CD4-positive, alpha-beta T cell treated with Interleukin-2 at 100 ng/mL for 4 hours (primary cell): ENCODE measurements at places on chromosomes 4 and X.

DNA sequence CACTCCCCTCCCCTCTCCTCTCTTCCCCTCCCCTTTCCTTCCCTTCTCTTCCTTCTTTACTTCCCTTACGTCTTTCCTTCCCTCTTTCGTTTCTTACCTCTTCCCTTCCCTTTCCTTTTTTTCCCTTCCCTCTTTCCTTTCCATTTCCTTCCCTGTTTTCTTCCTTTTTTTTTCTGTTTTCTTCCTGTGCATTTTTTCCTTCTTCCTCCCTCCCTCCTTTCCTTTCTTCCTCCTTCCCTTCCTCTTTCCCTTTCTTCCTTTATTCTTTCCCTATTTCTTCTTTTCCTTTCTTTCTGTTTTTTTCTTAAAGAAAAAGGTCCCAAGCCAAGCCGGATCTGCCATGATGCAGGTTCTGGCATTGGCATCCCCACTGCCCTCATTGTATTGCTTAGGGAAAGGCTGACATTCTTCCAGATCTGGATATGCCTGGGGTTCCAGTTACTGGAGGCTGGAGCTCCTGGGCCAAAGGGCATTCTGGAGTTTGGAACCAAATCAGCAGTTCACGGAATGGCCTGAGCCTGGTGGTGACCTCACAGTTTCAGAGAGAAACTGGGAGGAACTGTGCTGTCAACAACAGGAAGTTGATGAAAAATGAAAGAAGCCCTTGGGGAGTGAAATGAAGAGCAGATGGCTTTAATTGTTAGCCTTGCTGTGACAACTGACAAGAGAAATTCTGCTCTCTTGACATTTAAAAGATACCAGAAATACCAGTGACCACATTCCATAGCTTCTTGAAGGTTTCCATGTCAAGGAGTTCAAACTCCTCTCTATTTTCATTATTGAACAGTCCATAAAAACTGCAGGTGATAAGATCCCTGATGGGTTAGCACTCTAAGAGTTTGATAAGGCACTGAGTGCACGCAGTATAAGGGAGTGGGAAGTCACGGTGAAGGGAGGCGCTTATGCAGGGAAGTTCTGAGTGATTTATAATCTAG lies 622.1 kb downstream of the SPRY1 start:
- peak; percentile 1 for DNase-seq

DNA sequence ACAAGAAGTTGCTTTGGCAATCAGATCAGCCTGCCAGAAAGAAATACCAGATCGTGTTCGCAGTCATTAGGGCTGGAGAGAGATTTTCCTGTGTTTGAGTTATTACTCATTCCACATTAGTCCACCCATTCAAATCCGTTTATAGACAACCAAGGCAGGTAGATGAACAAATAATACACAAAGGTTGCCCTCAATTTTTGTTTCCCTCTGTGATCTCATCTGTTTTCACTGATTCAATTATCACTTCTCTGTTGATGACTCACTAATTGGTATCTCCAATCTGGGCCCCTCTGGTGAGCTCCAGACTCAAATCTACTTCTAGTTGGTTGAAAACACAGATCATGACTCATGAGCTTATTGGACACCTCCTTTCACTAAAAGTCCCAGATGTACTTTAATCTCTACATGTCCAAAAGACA lies 54.5 kb downstream of the CHM start:
- DNase-seq, result peak; percentile 20

DNA sequence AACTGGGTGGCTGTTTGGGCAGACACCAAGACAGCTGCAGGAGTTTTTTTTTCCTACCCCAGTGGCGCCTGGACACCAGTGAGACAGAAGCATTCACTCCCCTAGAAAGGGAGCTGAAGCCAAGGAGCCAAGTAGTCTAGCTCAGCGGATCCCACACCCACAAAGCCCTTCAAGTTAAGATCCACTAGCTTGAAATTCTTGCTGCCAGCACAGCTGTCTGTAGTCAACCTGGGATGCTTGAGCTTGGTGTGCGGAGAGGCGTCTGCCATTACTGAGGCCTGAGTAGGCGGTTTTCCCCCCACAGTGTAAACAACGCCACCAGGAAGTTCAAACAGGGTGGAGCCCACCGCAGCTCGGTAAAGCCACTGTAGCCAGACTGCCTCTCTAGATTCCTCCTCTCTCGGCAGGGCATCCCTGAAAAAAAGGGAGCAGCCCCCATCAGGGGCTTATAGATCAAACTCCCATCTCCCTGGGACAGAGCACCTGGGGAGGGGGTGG lies 171.4 kb downstream of the ARHGEF9 start:
- DNase-seq, result no peak

DNA sequence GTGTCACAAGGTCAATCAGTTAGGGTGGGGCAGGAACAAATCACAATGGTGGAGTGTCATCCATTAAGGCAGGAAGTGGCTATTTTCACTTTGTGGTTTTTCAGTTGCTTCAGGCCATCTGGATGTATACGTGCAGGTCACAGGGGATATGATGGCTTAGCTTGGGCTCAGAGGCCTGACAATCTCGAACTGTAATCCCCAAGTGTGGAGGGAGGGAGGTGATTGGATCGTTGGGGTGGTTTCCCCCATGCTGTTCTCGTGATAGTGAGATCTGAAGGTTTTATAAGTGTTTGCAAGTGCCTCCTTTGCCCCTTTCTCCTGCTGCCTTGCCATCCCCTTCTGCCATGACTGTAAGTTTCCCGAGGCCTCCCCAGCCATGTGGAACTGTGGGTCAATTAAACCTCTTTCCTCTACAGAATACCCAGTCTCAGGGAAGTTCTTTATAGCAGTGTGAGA lies 36.7 kb upstream of the STS start:
- no peak for DNase-seq

GRCh38 chr4:170198747-170199146 lies 109.0 kb upstream of the AADAT start:
- no peak for DNase-seq

GRCh38 chr4:168555437-168555836 lies 58.6 kb downstream of the PALLD start:
- no peak for DNase-seq

GRCh38 chr4:37634180-37634579 lies 52.0 kb downstream of the RELL1 start:
- DNase-seq, result no peak

- no peak for DNase-seq
These were observed 122.5 kb downstream of the ZNF827 start for GRCh38 chr4:145816091-145816490.

- DNase-seq, result no peak
These were observed 134.8 kb downstream of the NAP1L3 start for GRCh38 chrX:93538575-93538974.

- DNase-seq, result peak; percentile 58
These were observed 24.1 kb downstream of the HPRT1 start for GRCh38 chrX:134484039-134484438.

DNA sequence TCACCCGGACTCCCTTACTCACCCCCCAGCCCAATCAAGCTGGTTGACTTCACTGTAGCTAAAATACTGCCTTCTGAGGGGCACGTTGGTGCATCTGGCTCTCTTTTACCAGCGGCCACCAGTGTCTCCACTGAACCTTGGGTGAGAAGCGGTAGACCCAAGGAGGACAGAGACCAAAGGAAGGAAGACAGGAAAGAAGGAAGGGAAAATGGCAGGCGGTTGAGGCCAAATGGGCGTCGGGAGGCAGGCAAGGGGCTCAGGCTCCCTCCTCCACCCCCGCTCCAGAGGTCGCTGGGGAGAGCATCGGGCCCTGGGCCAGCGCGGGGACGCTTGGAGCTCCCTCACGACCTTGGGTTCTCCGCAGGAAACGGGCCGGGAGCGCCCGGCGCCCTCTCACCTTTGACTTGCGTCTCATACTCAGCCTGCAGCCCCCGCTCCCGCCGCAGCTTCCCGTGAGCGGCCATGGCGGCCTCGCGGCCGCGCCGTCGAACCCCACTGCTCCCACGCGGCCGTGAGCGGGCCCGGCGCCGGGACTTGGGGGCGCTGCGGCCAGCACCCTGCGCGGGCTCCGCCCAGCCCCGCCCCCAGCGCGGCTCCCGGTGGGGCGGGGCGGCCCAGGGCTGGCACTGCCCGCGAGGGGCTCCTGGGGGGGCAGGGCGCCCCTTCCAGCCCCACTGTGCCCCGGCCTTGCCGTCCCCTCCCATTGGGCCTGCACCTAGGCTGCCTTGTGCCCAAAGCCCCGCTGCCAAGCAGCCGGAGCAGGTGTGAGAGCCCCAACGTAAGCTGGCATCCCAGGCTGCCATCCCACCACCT lies at the start of gene ARHGAP4:
Gene ARHGAP4 (minus strand): TSS at position 526 of the 813 bp plus-strand sequence. CDS start 62 bp downstream, at position 464.
- DNase-seq, result peak; percentile 23

GRCh38 chr4:183599284-183599683 lies 59.7 kb downstream of the RWDD4 start:
- DNase-seq, result no peak

DNA sequence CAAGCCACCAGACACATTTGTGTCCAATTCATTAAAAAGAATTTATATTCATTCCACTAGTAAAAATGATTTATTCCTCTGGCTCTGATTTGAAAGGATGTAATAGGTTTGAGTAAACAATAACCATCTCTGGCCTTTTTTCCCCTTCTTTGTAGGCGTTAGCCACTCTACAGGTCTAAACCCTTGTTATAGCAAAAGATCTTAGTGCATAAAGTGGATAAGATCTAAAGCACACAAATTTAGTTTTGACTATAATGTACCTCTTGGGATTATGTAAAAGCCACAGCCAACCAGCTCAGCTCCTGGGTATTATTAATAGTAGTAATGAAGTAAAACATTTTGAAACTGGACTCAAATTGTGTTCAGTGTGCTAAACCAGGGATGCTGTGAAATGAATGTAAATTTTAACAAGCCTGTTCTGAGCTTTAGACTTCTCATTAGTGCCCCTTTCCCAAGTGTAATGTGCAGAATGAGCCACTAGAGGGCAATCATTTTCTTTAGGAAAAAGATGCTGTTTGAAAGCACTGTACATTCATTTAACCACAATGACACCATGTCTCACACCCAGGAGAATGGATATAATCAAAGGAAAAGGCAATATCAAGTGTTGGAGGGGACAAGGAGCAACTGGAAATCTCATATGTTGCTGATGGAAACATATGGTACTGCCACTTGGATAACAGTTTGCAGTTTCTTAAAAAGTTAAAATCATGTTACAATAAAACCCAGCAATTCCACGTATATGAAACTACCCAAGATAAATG lies 69.7 kb downstream of the KLHL8 start:
- DNase-seq, result peak; percentile 81

DNA sequence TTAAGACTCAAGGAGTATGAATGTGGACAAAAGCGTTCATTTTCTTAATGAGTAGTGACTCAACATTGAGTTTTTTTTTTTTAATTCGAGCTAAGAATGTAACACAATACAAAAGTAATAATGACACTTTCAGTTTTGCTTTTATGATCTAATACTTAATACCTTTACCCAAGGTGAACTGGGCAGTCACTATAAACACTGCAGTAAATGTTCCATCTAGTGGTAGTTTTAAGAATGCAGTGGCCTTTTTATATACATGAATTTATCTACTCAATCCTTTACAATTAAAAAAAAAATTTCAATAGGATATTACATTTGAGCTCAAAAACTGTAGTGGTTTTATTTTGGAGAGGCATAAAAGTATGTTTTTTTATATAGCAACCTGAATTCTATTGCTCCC lies 33.9 kb downstream of the PDK3 start:
- peak; percentile 60 for DNase-seq

- no peak for DNase-seq
These were observed 210.6 kb downstream of the LDB2 start for GRCh38 chr4:16687845-16688244.

GRCh38 chr4:24753519-24753918 lies 41.9 kb upstream of the SOD3 start:
- DNase-seq, result no peak

DNA sequence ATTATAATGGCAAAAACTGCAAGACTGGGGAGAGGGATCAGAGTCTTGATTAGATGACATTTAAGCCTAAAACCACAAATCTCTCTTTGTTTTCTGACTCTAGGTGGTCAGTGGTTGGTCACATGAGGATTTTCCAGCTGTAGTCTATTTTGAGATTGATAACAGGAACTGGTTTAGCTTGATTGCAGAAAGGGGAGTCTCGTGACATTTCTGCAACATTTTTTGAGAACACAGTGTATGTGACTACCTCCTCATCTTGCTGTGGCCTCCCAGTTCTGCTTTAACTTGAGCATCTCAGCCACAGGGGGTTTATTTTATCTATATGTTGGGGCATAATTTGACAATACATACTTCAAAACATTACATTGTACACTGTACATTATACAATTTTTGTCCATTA lies 726.4 kb upstream of the MAGEB2 start:
- no peak for DNase-seq

DNA sequence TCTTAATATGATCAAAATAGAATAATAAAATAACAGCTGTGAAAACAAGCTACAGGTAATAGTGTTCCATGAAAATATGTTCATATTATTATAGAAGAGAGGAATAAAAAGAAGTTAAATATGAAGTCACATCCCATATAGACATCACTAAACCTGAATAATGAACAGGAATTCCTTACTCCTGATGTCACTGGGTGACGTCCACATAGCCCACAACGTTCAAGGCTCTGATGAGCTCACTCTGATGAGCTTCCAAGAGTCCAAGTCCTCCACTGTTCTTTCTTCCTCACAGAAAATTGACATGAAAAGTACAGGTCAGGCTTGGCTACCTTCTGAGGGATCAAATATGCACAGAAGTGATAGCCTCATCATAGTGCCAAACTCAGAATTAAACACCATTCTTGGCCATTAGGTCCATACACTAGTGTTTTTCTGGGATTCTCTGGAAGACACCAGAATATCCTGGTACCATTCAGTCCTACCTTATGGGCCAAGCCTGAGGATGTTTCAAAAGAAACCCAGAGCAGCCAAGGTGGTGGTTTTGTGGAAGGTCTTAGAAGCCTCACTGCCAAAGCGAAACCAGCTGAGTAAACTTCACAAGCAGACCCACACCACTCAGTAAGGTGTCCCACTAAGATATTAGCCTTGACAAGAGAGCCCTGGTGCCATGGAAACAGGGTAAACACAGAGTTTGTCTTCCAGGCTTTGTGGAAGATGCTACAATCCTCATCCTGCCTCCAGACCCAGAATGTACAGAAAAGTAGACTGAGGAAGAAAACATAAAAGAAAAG lies 138.4 kb upstream of the HHIP start:
- no peak for DNase-seq

DNA sequence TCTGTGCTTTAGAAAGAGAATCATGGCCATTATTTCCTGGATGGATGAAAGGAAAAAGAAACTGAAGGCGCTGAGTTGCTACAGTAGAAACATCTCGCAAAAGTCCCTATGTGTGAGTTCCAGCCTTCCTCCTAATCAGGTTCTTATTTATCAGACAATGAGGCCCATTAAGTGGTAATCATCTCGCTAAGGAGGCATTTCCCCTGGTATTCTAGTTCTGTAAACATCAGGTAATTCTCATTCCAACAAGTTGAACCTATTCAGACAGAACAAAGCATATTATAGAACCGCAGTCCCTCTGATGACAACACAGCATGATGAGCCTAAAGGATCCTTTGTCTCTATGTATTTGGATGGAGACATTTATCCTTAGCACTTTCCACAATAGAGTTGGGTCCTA lies 205.7 kb upstream of the MAOA start:
- no peak for DNase-seq

DNA sequence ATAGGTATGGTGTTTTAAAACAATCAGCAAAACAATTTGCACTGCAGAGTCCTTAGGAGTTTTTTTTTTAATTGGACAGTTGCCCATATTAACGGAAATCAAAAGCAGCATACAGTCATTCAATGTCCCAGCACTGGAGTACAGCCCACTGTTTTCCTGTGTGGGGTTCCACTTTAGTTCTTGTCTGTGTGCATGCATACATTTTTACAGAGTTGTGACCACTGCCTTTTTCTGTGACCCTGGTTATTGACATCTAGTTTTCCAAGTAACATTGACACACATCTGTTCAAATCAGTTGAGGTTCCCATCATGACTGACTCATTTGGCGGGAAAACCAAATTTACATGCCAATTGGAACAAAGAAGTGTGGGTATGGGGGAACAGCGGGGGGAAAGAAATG lies 83.3 kb downstream of the HPRT1 start:
- DNase-seq, result no peak

- DNase-seq, result peak; percentile 4
These were observed 343.7 kb upstream of the PPP1R2C start for GRCh38 chrX:43121637-43122036.
